ENCODE measurements at places on chromosomes 5 and 9.

GRCh38 chr5:151464101-151464500 lies 16.7 kb downstream of the SLC36A1 start:
- DNase-seq: no peak

DNA sequence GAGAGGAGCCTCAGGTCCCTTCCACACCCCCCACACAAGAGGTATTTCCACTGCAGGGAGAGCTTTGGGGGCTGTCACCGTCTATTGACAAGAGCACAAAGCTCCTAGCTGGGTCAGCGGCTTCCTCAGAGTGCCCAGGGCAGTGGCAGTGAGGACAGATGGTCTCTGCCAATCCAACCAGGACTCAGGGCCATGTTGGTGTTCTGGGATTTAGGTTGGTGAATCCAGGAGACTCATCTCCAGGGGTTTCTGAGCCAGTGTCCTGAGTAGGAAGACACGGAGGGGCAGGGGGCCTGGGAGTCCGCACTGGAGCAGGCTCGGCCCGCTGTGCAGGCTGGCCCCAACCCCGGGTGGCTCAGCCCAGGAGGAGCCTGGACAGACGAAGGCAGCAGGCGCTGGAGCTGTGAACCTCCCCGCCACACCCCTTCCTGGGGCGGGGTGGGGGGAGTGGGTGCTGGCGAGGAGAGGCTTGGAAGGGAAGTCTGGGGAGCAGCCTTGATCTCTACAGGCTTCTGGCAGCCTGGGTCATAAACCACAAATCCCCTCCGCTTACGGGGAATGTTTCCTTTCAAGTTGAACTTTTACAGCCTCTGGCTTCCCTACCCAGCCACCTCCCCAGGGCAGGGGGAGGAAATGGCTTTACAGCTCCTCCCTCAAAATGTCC lies 19.6 kb downstream of the CRB2 start:
- no peak for DNase-seq

GRCh38 chr9:105836936-105837660 lies 142.8 kb downstream of the TMEM38B start:
- no peak for DNase-seq

DNA sequence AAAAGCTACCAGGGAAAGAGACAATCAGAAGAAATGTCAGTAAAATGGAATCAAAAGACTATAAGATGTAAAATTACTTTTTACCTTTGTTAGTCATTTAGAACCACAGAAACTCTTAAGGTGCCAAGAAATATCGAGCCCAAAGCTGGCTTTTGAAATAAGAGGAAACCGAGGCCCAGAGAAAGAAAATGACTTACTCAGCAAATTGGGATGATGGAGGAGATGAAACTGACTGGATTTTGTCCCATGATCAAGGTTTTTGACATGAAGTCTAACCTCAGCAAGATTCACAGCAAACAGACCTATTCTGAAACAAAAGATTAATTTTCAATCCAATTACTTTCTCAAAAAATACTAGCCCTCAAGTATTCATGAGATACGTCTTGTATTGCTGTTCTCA lies 696.2 kb upstream of the WWC1 start:
- no peak for DNase-seq

DNA sequence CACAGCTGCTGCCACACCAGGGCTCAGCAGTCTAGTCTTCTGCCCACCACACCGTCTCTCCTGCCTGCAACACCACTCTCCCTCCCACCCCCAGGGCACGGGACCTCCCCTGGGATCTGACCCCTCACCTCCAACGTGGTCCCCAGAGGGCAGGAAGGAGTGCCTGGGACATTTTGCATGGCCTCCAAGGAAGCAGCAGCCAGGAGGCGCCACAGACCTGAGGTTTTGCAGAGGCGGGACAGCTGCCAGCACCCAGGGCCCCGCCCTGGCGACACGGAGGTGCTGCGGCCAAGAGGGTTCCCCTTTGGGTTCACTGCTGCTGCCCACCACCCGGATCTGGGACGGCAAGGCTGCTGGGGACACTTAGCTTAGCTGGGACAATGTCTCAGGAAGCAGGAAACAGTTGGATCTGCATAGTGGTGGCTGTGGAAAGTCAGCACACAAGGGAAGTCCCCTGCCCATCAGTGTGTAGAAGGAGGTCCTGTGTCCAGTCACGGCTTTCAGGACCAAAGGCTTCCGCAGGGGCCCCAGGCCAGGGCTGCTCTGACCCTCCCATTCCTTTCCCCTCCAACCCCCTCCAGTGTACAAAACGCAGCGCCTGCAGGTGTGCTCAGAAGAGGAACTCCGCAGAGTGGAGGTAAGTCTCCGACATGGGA lies 13.8 kb downstream of the PROP1 start:
- DNase-seq: peak; percentile 28

DNA sequence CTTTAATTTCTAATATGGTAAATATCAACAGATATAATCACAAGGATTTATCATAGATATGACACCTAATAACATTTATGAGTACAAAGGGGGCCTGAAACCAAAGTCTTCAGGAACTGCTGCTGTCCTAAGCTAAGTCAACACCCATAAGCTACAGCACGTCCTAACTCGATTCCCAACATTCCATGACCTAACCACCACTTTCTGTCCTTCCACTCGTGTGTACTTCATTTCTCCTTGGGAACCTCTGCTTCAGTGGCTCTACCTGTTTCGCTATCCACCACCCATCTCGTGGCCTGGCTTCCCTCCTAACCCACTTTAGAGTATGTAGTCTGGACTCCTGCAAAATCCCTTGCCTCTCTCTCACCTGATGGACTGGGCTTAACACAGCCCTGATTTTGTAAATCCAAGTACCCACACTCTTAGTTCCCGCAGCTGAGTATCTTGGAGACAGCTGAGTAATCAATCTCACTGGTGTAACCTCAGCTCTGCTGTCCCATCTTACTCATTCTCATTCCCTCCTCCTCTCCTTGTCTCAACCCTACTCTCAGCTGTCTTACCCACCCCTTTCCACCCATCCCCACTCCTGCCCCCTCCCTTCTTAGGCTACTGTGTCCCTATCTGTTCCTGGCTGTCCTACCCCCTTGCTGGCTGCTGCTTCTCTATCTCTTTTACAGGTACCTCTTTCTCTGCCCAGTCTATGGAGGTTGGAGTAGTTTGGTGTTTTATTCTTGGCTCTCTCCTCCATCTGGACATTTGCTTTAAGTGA lies 101.8 kb downstream of the MAST4 start:
- no peak for DNase-seq

- no peak for DNase-seq
These were observed 65.8 kb downstream of the SPEF2 start for GRCh38 chr5:35683466-35683865.

DNA sequence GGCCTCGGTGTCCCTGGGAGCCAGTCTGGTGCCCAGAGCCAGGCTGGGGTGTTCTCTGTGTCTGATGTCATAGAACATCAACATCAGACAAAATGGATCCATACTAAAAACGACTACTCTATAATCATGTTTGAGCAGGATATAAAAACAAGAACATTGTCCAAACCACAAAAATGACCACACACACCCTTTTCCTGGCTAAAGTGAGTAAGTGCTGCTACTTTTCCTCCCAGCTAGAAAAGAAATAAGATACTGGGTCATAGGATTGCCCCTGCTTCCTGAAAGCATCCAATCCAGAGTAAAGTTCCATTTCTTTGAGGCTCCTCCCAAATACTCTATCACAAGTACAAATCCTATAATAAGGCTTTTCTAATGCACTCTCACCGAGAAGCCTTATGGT lies 19.7 kb upstream of the TRAF1 start:
- DNase-seq: no peak

- no peak for DNase-seq
These were observed 17.6 kb upstream of the AGGF1 start for GRCh38 chr5:77012601-77013000.

DNA sequence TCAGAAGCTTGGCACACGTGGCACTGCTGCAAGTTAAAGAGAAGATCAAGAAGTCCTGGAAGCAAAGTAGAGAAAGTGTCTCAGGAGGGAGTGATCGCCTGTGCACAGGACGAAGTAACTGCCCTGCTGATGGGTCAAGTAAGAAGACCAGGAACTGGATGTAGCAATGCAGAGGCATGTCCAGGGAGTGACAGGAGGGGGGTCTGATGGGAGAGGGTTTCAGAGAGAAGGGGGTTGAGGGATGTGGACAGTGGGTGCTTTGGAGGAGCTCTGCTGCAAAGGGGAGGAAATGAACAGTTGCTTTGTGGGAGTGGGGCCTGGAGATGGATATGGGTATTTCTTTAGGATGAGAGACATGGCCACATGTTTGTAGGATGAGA lies 60.2 kb upstream of the PHYKPL start:
- no peak for DNase-seq

GRCh38 chr5:119578937-119579336 lies 50.4 kb upstream of the FAM170A start:
- DNase-seq: no peak

DNA sequence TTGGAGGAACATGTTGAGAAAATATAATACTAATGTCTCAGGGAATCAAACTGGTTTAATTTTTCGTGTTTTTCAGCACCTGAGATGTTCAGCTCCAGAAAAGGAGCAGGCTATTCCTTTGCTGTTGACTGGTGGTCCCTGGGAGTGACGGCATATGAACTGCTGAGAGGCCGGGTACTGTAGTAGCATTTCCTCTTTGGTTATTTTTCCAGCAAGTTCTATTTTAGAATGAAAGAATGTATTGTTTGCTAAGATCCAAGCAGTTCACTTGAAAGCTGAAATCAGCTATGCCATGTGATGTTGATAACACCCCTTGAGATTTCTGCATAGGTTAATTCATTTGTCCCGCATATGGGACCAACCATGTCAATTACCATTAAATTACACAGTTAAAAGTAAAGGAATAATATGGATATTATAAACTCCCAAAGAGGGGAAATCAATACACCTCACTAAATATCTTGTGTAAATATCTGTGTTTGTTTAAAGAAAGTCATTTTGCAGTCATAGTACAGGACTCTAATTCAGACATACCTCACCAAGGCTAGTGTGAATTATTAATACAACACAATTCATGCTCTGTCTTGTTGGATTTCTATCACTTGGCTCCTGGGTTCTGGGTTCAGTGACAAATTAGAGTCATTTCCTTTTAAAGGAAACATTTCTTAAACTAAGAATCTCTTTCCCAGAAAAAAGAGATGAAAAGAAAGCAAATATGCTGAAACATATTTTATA lies 126.8 kb downstream of the STK32A start:
- no peak for DNase-seq

- DNase-seq: no peak
These were observed 31.1 kb downstream of the UBE2D2 start for GRCh38 chr5:139592289-139592688.

- no peak for DNase-seq
These were observed 79.1 kb downstream of the UGCG start for GRCh38 chr9:111975709-111976108.

GRCh38 chr5:78050888-78051287 lies 243.6 kb downstream of the AP3B1 start:
- DNase-seq: no peak

- no peak for DNase-seq
These were observed 201.9 kb upstream of the ISL1 start for GRCh38 chr5:51181208-51181894.

- DNase-seq: no peak
These were observed 32.6 kb upstream of the TMEM250 start for GRCh38 chr9:136151214-136151804.

DNA sequence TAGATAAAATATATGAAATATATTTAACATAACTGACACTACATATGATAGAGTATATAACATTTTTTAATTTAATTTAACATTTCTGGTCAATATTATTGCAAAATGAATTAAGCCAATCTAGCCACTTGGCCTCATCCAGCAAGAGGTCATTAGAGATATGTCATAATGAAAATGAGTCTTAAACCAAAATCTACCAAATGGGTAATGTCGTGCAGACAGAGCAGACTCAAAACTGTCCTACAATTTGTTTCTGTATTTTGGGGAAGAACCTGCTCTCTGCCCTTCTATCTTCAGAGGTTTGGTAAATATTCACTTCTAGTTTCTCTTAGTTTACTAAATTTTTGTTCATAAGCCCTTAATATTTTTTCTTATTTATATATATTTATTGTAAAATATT lies 61.4 kb downstream of the ARHGEF28 start:
- DNase-seq: no peak

- no peak for DNase-seq
These were observed 139.4 kb upstream of the PPP1R26 start for GRCh38 chr9:135340143-135340655.

- DNase-seq: no peak
These were observed 57.7 kb downstream of the NREP start for GRCh38 chr5:111699324-111699723.

DNA sequence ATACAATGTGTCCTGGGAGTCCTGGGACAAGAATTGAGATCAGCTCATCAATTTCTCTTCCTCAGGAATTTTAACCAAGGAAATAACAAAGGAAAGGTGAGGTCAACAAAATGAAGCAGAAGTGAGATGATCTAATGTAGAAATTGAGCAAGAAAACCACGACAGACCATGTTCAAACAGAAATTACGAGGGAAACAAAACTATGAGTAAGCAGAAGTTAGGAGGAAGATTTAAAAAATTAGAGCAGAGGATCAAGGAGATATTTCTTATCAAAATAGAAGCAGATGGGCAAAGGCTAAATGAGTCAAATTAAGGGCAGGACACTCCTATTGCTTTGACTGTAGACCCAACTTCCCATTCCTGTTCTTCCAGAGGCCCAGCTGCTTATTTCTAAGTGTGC lies 97.4 kb downstream of the HINT1 start:
- DNase-seq: no peak

- DNase-seq: no peak
These were observed 4.4 kb downstream of the LRRC8A start for GRCh38 chr9:128886211-128886891.

- no peak for DNase-seq
These were observed 47.3 kb downstream of the FBN2 start for GRCh38 chr5:128490761-128491160.

GRCh38 chr9:99680191-99680590 lies 141.5 kb upstream of the NR4A3 start:
- no peak for DNase-seq

DNA sequence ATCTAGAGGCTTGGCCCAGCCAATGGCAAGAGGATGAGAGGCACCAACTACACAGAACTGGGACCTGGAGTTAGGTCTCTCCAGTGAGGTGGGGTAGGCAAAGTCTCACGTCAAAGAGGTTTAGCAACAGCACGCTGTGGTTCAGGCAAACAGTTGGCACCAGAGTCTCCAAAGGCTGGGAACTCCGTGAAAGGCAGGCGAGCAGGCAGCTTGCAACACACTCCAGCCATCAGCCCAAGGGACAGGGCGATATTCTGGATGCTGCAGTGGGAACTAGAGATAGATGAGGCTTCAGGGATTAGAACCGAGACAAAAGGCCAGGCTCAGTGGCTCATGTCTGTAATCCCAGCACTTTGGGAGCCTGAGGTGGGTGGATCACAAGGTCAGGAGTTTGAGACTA lies 129.1 kb downstream of the PDZD2 start:
- no peak for DNase-seq

DNA sequence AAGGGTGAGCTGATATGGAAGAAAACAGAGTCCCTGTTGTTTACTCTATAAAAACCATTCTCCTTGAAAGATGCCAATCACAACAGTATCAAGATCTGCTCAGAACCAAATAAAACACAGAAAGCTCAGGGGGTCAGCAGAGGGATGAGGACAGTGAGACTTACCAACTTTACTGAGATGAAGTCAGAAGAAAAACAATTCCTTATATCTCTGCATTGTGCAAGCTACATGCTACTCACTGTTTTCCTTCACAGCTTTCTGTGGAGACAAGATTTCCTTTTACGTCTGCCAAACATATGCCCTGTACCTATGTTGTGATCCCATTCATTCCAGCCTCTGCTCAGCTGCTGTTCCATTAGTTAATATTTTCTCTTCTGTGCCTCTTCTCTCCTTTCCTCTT lies 185.6 kb downstream of the TSSK1B start:
- DNase-seq: no peak
